ENCODE measurements at places on chromosomes 7 and 10.

GRCh38 chr7:31079824-31080511, 27.9 kb downstream of the ADCYAP1R1 start:
- no peak for DNase-seq

DNA sequence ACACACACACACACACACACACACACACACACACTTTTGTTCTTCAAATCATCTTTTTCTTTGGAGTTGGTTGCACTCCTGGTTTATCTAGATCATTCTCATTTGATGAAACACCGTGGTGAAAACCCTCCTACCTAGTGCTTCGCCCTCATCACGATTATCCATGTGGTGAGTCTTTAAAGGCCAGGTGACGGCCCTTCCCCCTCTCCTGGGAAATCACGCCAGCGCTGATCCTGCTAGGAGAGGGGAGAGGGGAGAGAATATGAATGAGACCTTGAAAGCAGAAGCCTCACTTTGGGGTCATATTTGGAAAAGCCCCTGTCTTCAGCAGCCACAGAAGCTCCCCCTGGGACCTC, 103.9 kb upstream of the LRRC4 start:
- no peak for DNase-seq

DNA sequence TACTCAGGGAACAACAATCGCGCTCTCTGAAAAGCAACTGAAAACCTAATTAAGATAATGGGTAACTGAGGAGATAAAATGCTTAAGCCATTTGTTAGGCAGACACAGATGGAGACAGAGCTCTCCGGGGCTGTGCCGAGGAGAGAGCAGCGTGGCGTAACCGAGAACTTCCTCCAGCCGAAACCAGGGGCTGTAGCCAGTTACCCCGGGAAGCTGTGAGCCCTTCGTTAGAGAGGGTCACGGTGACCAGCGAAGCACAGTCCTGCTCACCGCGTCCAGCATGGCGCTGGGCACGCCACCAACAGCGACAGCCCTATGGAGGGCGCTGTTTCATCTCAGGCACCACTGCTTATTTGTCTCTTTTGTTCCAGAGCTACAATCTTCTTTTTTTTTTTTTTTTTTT, 16.1 kb downstream of the PAPOLB start:
- DNase-seq: no peak

GRCh38 chr7:73719806-73720169, 319 bp upstream of the STX1A start:
- no peak for DNase-seq

DNA sequence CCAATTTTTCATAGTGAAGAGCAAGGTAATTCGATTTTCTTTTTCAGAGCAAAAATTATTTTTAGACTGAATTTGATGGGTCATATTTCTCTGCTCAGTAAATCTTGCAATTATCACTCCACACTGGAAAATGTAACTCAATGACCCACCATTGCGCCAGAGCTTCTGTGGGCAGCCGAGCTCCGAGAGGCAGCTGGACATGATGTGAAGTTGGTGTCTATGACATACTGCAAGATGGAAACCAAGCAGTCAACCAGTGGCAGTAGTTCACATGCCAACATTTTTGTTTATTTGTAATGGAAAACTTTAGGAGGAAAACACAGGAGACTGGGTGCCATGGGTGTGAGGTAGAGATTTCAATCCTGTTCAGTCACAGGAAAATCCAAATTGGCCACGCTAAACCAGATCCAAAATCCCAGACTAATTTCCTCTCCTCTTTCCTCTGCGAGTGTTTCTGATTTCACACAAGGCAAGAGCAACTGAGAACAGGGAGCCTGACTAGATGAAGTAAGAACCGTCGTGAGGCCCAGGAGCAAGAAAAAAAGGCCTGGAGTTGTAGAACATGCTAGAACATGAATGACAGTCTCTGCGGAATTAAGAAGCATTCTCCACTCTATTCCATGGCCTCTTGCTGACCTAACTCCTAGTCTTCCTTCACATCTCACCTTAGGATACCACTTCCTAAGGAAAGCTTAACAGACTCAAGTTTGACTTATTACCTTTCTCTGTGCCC, 39.3 kb downstream of the CALD1 start:
- no peak for DNase-seq

DNA sequence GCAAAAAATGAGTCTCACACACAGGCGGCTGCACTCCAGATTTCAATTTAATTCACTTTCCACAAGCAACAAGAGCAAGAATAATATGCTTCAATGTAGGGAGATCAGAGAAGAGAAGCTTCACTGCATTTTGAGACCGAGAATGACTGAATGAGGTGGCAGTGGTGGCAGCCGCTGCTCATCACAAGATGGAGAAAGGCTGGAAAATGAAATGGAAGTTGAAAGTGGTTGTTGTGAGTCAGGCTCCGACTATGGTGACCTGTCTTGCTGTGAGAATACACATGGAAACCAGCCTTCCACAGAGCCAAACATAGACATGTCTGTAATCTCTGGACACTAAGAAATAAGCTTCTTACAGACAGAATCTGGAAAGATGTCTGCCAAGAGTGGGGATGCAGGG, 499.6 kb upstream of the LRRN3 start:
- no peak for DNase-seq

- DNase-seq: no peak
Observed at GRCh38 chr10:98778277-98778759, 331.6 kb upstream of the HPS1 start.

DNA sequence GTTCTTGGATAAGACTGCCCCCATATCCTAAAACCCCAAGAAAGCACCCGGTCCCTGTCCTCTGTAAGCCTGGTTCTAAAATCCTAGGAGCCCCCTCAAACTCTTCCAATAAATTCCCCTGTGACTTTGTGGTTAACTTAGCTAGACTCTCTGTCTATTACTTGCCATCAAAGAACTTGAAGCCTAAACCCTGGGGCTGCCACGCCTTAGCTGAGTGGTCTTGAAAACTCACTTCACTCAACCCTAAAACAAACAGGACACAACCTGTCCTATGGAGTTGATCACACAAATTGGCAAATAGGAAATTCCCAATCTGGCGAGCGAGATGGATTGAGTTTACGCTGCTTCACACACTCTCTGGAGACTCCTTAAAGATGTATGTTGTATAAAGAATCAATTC, 191.4 kb upstream of the SVIL start:
- DNase-seq: no peak

DNA sequence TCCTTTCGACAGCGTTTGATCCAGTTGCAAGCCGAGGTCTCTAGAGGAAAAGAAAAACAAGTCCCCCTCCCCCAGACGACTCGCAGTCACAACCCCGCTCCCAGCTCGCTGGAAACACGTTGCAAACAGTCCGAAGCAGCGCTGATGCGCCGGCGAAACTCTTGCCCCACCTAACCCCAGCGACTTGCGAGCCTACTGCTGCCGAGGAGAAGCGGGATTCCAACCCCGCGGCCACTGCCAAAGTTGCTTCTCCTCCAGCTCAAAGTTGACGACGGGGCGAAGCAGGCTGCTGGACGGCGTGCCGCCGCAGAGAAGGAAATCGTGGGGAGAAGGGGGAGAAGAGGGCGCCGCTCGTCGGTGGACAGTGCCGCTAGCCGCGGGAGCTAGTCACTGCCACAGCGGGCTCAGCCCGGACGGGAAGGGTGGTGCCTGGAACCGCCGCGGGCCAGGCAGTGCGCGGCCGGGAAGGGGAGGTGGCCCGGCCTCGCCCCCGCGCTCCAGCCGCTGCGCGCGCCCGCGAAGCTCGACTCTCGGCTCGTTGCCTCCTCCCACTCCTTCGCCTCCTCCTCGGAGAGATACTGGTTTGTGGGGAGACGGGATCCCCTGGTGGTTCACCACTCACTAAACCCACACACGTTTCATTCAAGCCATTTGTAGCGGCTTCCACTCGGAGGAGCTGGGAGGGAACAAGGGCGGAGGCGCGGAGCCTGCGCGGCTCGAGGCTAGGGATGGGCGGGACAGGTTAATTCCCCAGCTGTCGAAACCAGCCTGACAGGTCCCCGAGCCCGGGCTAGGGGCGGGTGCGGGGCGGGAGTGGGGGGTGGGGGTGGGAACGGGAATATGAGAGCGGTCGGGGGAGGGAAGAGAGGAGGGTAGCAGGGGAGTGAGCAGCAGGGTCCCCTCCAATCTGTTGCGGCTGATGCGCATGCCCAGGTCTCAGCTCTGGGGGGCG, at the start of gene GPR37:
GPR37 (minus strand) TSS at position 392 of the 952 bp plus-strand sequence. CDS start 816 bp downstream, outside the sequence.
- peak; percentile 35 for DNase-seq

Measured in hindlimb muscle (tissue), 1 donor.